ENCODE measurements at places on chromosomes 2 and 18.

DNA sequence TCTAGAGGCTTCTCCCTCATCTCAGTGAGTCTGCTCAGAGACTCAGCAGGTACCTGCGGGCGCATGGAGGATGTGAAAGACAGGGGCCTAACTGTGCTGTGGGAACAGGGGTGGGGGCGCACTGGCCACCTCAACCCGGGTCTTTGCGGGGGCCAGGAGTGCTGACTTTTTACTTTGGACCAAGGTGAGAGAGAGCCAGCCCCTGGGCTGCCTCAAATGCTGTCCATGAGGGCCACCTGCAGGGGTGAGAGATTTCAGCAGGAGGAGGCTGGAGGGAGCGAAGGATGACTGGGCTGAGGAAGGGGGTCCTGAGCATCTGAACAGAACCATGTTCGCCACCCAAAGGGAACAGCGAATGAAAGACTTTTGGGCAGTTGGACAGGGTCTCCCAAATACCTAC, 129.4 kb downstream of the TNS1 start:
- no peak for DNase-seq

GRCh38 chr18:74819433-74820059, 221.9 kb downstream of the ZNF407 start:
- DNase-seq = no peak

DNA sequence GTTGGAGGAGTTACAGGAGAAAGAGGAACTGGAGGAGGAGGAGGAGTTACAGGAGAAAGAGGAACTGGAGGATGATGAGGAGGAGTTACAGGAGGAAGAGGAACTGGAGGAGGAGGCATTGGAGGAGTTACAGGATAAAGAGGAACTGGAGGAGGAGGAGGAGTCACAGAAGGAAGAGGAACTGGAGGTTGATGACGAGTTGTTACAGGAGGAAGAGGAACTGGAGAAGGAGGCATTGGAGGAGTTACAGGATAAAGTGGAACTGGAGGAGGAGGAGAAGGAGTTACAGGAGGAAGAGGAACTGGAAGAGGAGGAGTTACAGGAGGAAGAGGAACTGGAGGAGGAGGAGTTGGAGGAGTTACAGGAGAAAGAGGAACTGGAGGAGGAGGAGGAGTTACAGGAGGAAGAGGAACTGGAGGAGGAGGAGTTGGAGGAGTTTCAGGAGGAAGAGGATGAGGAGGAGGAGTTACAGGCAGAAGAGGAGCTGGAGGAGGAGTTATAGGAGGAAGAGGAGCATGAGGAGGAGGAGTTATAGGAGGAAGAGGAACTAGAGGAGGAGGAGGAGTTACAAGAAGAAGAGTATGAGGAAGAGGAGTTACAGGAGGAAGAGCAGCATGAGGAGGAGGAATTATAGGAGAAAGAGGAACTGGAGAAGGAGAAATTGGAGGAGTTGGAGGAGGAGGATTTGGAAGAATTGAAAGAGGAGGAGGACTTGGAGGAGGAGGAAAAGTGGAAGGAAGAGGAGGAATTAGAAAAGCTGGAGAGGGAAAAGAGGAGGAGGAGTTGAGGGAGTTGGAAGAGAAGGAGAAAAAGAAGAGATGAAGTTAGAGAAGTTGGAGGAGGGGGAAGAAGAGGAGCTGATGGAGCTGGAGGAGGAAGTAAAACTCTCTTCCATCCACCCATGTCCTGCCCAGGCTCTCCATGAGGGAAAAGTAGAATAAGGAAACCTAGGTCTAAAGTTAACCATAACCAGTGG, 37.2 kb downstream of the CLASP1 start:
- DNase-seq = no peak

GRCh38 chr2:152580714-152581113, 136.5 kb downstream of the PRPF40A start:
- no peak for DNase-seq

- no peak for DNase-seq
Observed at GRCh38 chr2:62806231-62806630, 100.7 kb downstream of the EHBP1 start.
